ENCODE measurements at places on chromosomes 3 and 15.

DNA sequence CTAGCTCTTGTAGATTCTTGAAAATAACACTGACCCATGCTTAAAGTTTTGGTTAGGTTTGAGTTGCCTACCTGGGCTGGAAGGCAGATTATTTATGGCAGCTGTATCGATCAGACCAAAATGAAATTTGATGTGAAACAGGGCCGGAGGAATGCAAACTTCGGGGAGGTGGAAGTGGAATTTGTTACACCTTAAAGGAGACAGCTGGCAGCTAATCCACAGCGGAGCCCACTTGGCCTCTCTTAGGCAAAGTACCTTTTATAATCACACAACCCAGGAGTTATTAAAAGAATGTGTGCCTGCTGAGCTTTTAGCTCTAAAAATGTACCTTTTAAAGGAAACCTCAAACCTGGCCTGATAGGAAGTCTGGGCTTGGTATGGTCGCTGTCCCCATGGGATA lies 250.9 kb upstream of the TPM1 start:
- no peak for DNase-seq

GRCh38 chr15:31335989-31336592 lies 9.5 kb downstream of the KLF13 start:
- no peak for DNase-seq

- DNase-seq = no peak
Observed at GRCh38 chr3:24707936-24708335, 213.3 kb upstream of the THRB start.

GRCh38 chr3:99846477-99847160 lies 29.0 kb downstream of the CMSS1 start:
- DNase-seq = peak; percentile 45

DNA sequence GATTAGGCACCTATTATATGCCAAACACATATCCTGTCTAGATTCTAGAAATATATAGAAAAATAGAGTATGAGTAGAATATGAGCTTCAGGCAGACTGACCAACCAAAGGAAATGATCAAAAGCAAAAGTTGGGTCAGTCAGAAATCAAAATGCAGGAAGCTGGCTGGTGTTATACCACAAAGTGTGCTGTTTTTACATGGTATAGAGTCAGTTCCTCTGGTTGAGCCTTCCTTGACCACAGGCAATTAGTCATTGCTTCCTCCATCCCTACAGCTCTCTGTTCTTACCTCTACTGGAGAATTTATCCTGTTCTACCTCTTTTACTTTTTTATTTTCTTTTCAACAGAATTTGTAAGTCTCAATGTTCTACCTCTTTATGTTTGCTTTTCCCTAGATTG lies 149.8 kb downstream of the TMCO5A start:
- DNase-seq = no peak

All from fibroblast of skin of left quadriceps (primary cell).